Temporal lobe (tissue), 4 donors: ENCODE measurements at places on chromosomes 3 and 15. TPM values are rescaled to one million over a fixed set of nuclear protein-coding genes. Genes with fewer than 3 reads are reported as not detected.

PLSCR2 gene
- total RNA-seq = not detected

SETMAR gene
- 34.9 TPM for total RNA-seq

PRSS50 gene
- 0.25 TPM for total RNA-seq

TSC22D2 gene
- 22.4 TPM for total RNA-seq

SKOR1 gene
- total RNA-seq = 0.25 TPM

XIRP1 gene
- total RNA-seq = not detected
